T-helper 22 cell (primary cell): ENCODE measurements at places on chromosomes 7 and 10.

DNA sequence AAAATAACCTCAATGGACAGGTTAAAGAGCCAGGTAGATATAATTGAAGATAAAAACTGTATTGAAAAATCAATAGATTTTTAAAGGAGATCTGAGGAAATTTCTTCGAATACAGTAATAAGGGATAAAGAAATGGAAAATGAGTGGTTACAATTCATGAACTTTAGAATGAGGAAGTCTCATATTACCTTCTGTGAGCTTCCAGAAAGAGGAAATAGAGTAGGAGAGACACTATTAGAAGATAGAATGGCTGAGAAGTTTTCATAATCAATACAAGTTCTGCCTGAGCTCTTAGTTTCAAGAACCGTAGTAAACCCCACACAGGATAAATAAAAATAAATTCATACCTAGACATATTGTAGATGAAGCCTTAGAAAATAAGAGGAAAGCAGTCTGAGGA lies 11.5 kb downstream of the SDK1 start:
- DNase-seq: no peak

DNA sequence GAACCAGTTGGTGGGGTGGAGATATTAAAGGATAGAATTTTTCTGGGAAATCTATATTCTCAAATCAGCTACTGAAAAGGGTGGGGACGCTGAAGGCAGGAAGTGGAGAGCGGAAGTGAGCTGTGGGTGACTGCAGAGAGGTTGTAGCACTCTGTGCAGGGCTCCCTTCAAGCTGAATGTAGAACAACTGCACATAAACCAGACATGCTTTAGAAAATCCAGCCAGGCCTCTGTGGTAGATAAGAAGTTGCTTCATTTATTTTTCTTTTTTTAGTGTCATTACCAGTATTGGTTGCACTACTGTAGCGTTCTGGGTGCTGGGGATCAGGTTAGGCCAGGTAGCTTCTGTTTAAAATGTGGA lies 127.8 kb downstream of the CELF2 start:
- DNase-seq: peak; percentile 53

DNA sequence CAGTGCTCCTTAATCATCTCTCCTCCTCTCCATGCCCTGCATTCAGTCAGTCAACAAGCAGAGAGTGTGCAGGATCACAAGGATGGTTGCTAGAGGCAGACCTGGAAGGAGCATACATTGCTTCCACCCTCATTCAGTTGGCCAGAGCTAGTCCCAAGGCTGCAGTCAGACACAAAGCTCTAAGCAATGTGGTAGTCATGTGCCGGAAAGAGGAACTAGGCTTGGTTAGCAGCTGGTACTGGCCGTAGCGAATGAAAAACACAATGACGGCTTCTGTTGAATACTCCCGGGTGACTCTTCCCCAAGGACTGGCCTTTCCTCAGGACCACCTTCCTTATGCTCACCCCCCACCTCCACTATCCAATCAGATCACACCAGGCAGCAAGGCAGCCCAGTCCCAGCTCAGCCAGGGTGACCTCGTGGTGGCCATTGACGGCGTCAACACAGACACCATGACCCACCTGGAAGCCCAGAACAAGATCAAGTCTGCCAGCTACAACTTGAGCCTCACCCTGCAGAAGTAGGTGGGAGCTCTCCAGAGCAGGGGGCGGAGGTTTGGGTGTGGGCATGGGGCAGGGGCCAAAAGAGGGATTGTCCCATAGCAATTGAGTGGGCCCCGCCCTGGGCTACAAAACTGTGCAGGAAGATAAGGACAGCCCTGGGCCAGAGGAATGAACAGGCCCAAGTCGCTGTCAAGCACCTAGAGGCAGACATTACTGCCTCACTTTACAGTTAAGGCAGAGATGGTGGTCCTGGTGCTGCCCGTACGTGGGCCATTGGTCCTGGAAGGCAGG lies 10.9 kb downstream of the LDB3 start:
- DNase-seq: no peak

DNA sequence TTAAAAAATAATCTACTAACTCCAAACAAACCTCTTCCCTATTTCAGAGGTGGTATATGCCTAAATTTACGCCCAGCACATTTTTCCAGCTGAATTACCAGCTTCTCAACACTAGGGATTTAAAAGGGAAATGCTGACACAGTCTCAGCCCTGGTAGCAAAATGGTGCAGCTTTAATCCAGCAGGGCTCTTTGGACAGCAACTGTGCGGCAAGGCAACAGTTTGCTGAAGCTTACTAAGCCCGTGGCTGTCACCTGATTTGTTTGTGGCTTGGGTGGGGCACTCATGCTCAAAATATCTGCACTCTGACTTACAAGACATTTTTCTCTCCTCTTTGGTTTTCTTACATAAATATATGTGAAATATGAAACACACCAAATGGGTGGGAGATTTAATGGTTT lies 206.7 kb downstream of the POU6F2 start:
- DNase-seq: no peak

DNA sequence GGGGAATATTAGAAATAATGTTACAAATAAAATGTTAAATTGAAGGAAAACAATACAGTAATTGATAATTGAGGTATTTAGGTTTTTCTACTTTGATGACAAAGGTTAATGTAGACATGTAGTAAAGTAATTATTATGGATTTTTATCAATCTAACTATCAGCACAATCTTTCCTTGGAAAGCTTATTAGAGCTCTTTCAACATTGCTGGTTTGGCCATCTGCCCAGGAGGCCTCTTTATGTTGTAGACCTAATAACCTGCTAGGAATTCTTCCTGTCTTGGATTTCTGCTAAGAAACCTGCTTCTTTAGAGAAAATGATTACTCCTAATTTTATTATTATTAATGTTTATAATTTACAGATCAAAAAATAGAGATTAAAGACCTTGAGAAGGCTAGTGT lies 78.9 kb downstream of the CHRM2 start:
- no peak for DNase-seq

GRCh38 chr10:15990535-15991129 lies 130.3 kb upstream of the MINDY3 start:
- DNase-seq: no peak

- DNase-seq: no peak
Measured at GRCh38 chr10:4945766-4946717, 17.2 kb upstream of the AKR1C1 start.

DNA sequence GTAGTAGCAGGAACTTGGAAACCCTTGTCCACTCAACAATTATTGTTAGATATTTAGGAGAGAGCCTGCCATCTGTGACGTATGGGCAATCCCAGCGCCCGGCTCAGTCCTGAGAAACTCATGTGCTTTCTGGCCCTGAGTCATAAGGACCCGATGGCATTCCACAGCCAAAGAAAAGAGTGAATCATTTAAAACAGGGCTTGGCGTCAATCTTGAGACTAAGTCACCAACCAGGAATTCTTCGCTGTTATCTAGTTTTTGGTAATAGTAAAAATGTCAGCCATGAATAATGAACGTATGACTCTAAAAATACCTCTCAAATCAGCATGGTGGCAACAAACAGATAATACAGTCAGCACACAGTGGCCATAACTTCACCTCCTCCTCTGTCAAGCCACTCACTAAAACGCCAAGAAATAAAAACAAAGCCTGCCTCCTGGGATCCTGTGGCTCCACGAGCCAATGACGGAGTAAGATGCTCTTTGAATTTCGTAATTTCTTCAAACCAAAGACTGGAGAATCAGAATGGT lies 140.8 kb downstream of the ADAM12 start:
- no peak for DNase-seq

- no peak for DNase-seq
Measured at GRCh38 chr7:41039981-41040380, 662.9 kb downstream of the INHBA start.

DNA sequence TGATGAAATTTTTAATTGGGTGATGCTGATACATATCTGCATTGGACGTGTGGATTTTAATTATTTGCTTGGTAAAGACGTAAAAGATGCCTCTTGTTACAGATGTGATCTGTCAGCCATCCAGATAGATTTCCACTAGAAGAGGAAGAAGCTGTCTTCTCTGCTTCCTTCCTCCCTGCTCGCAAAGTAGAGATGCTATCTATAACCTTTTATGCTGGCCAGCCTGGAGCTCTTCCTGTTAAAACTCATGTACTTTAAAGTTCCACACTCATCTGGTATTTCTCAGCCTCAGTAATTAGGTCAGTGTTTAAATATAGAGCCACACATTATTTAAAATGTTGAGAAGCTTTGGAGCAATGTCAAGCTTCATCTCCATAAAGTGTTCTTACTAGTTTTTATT lies 51.2 kb upstream of the TMEM229A start:
- DNase-seq: no peak

- no peak for DNase-seq
Measured at GRCh38 chr10:13335881-13336280, 12.2 kb downstream of the SEPHS1 start.

DNA sequence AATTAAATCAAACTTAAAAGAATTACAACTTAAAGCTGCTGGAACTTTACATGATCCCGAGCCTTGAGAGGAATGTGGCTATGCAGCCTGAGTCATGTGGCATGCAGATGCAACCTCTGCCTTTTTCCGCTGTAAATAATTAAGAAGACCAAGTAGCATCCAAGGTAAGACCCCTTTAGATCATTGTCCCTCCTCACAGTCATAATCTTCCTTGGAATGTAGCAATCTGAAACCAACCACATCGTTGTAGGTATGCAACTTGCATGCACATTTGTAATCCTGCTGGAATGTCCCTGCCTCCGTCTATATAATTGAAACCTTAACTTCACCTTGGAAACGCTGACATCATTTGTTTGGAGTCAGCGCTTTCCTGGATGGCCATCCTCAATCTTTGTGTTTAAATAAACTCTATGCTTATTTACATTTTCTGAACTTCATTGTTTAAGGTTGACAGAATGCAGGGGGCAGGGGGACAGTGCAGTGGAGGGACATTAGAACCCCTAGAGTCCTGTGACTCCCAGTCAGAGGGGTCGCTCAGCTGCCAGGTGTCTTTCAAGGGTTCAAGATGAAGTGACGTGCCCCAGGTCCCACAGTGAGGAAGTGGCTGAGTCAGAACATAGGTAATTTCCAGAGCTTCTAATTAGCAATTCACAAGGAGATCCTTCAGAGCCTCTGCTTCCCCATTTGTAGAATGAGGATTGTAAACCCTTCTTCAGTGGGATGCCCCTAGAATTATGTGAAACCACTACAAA lies 110.7 kb downstream of the RALA start:
- DNase-seq: peak; percentile 14

- no peak for DNase-seq
Measured at GRCh38 chr7:102073931-102074880, 212.5 kb upstream of the SH2B2 start.

GRCh38 chr7:17467386-17467945 lies 169.0 kb downstream of the AHR start:
- no peak for DNase-seq

GRCh38 chr10:75469006-75469616 lies 37.7 kb downstream of the LRMDA start:
- no peak for DNase-seq

GRCh38 chr7:141220263-141220880 lies 146.5 kb downstream of the TMEM178B start:
- DNase-seq: no peak

GRCh38 chr10:28946479-28946878 lies 269.2 kb downstream of the BAMBI start:
- no peak for DNase-seq

DNA sequence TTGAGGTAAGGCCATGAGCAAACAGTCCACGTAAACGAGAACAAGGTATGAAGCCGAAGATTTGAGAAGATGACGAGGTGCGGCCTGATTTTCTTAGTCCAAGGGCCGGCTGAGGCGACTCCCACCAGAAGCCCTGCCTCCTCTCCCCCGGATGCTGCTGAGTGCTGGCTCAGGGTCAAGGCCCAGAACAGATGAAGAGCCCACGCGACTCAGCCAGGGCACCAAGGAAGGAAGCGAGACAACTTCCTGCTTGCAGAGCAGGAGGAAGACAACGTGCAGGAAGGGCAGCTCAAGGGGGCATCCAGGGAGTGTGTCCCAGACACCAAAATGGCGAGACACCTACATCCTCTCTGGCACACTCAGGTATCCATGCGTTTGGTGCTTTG lies 99.5 kb downstream of the CYTH3 start:
- no peak for DNase-seq

GRCh38 chr10:132443983-132444876 lies 47.2 kb downstream of the PWWP2B start:
- DNase-seq: no peak

DNA sequence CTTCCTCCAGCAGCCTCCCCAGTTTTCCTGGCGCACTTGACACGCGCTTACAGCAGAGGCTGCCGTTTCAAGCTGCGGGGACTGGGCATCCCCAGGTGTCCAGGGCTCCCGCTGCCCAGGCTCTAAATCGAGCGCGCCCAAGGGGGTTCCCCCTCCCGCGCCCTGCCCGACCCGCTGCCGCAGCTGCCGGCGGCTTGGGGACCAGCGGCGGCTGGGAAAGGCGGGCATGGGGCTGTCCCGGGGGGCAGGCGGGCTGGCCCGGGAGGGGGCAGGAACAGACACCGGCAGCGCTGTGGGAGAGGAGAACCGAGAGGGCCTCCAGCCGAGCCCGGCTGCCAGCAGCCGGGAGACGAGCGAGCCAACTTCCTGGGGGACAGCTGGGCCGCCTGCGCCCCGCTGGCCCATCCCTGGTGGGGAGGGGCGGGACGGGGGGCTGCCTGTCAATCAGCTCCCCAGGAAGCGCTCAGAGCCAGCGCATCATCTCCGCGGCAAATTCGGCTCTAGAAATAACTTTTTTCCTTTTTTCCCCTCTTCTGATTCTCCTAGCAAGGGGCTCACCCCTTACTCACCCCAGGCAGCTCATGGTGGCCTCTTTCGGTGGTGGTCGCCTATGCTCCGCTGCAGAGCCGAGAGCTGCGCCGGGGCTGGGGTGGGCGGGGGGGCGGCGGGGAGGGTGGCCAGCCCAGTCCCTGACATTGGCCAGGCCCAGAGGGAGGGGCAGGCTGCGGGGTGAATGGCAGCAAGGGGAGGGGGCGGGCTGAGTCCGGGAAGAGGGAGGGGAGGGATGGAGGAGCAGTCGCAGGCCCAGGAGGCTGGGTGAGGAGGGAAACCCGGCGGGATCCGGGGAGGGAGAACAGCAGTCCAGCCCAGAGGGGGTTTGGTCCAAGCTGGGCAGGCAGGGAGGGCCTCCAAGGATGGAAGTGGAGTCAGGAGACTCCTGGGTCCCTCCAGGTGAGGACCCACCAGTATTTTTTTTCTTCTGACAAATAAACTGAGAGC lies 14.7 kb downstream of the GRID2IP start:
- no peak for DNase-seq

DNA sequence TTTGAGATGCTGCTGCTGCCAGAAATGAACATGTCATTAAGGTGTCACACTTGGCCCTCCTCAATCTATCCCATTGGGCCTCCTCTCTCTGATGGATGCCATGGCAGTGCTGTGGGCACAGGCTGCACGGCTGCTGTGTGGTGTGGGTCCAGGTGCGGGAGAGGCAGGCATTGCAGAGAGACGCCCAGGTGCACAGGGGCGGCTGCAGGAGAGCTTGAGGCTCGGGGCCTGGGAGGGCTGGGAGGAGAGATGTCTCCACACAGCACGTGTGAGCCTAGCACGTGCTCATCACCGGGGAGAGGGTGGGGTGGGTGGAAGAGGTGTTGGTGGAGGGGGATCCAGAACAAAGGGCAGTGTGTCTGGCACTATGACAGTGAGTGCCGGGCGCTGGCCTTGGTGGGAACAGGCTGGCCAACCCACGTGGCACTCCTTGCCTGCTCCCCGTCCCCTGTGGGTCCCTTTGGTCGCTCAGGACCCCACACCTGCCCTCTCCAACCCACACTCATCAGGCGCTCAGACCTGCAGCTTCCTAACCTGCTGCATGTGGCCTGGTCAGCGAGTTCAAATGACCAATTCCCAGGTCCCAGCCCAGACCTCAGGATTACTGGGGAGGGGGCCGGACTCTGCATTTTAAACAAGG lies 39.9 kb upstream of the BNIP3 start:
- DNase-seq: no peak
